ENCODE measurements at places on chromosomes 7 and 10.

- H3K27me3 ChIP-seq = peaks cover 24% of the 10 kb centered on the region
- H3K4me1 ChIP-seq = no peaks in the 10 kb centered on the region
- no peak for DNase-seq
- H3K27ac ChIP-seq = no peak overlapping the region
- H3K36me3 ChIP-seq = no peaks in the 10 kb centered on the region
- H3K4me3 ChIP-seq = no peak overlapping the region
Measured at GRCh38 chr10:30039567-30039966, 19.8 kb downstream of the JCAD start.

- no peak for DNase-seq
- H3K4me3 ChIP-seq = no peak overlapping the region
- no peak overlapping the region for H3K27ac ChIP-seq
- no peaks in the 10 kb centered on the region for H3K4me1 ChIP-seq
- H3K36me3 ChIP-seq = no peaks in the 10 kb centered on the region
Measured at GRCh38 chr7:51270965-51271364, 45.6 kb downstream of the COBL start.

GRCh38 chr10:50421026-50421719, 169.9 kb upstream of the ASAH2 start:
- peaks cover 12% of the 10 kb centered on the region for H3K36me3 ChIP-seq
- DNase-seq = peak; percentile 67
- H3K4me1 ChIP-seq = peaks cover 32% of the 10 kb centered on the region
- H3K4me3 ChIP-seq = no peak overlapping the region
- no peaks in the 10 kb centered on the region for H3K27me3 ChIP-seq

- H3K27ac ChIP-seq = no peak overlapping the region
- H3K27me3 ChIP-seq = no peaks in the 10 kb centered on the region
- DNase-seq = no peak
- peaks cover 13% of the 10 kb centered on the region for H3K4me1 ChIP-seq
- H3K4me3 ChIP-seq = peak overlapping the region; percentile 87
- peaks cover 72% of the 10 kb centered on the region for H3K36me3 ChIP-seq
Measured at GRCh38 chr7:6056616-6057015, 25.4 kb downstream of the ANKRD61 start.

- no peaks in the 10 kb centered on the region for H3K36me3 ChIP-seq
- no peak overlapping the region for H3K27ac ChIP-seq
- no peak for DNase-seq
Measured at GRCh38 chr10:75542906-75543305, 111.5 kb downstream of the LRMDA start.

DNA sequence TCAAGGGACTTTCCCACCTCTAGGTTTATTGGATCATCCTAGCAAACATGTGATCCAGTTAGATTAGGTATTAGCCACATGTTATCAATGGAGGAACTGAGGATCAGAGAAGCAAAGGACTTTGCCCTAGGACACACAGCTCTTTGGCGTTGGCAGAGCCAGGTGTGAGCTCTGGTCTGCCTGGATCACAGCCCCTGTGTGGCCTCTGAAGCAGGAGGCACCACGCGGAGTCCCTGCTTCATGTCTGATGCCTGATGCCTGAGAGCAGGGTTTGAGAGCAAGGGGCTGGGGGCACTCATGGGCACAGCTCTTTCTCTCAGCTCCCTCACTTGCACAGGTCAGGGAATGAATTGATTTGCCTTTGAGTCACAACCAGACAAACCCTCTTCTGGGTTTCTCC, 64.7 kb upstream of the CTBP2 start:
- H3K27ac ChIP-seq = no peak overlapping the region
- no peak for DNase-seq
- H3K36me3 ChIP-seq = no peaks in the 10 kb centered on the region

DNA sequence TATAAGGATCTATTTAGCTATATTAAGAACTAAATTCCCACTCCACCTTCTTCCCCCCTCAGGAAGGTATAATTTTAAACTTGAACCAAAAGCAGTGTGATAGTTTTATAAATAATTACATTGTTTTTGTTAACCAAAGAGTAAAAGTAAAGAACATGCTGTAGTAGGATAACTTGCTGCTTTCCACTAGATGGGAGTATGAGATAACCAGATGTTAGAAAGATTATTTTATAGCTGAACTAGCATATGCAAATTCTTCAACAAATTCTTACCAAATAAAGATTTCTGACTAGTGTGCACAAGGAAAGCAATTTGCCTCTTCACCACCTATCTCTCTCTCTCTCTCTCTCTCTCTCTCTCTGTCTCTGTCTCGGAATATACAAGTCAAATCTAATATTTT, 31.8 kb downstream of the TES start:
- peaks cover 18% of the 10 kb centered on the region for H3K4me1 ChIP-seq
- no peak overlapping the region for H3K27ac ChIP-seq
- DNase-seq = no peak

DNA sequence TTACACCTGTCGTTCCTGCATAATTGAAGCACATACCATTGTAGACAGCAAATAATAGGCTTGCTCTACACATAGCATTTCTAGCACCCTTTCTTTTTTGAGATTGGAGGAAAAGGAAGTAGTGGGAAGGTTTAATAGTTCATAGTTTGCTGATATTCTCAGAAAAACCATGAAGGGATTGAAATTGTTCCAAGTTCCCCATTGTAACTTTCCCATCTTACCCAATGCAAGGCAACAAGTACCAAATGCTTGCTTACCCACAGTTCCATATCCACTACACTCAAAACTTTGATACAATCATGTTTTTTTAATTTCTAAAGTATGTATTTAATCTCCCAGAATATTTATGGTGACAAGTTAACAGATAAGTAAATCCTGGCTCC, 13.8 kb downstream of the CYP3A5 start:
- no peak overlapping the region for H3K4me3 ChIP-seq
- H3K36me3 ChIP-seq = no peaks in the 10 kb centered on the region
- no peaks in the 10 kb centered on the region for H3K27me3 ChIP-seq
- no peak for DNase-seq

DNA sequence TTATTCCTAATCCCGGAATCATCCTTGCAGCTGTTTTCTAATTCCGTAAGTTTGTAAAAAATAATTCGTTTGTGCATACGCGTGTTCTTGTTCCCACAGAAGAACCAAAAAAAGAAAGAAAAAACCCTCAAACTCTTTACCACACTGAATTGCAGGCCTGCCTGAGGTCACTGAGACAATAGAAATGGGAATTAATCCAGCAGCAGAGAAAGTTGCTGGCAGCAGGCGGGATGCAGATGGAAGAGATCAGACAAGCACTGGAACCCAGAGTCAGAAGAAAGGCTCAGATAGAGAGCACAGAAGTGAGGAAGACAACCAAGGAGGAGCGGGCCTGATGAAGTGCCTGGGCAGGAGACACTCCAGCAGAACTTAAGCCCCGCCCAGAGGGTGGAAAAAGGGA, 141.5 kb upstream of the VWC2 start:
- H3K27me3 ChIP-seq = no peaks in the 10 kb centered on the region
- no peak overlapping the region for H3K27ac ChIP-seq
- DNase-seq = no peak
- H3K36me3 ChIP-seq = no peaks in the 10 kb centered on the region
- H3K4me3 ChIP-seq = no peak overlapping the region
- no peaks in the 10 kb centered on the region for H3K4me1 ChIP-seq

DNA sequence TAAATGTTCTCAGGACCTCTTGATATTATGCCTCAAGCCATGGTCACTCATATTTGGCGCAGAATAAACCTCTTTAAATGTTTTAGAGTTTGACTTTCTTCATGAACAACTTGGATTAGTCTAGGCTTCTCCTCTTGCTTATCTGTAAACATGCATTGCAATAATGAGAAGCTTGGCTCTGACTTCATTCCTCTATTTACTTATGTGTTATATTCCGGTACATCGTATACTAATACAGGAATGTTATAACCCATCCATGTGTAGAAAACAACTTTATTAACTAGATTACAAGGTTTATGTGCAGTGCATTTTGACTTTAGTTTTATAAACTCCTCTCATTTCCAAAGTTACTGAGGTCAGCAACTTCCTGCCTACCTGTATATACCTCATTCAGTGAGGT, 944.3 kb upstream of the GHITM start:
- H3K36me3 ChIP-seq = no peaks in the 10 kb centered on the region
- no peak overlapping the region for H3K27ac ChIP-seq
- no peaks in the 10 kb centered on the region for H3K4me1 ChIP-seq
- H3K27me3 ChIP-seq = no peaks in the 10 kb centered on the region
- no peak overlapping the region for H3K4me3 ChIP-seq

DNA sequence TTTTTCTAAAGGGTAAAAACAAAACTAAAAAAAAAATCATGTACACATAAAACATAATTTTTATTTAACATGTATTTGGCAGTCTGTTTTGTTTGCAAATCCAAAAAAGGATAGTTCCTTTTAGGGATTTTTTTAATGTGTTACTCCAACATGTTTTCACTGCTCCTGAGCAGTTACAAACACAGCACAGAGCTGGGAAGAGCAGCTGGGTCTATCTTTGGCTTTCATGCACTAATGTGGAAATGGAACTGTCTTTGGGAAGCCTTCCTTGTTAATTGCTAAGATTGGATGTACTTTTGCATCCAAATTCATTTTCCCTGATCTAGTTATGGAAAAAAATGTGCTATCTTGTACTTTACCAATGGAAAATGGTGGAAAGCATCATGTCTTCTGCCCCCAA, 1035.1 kb downstream of the CNTNAP2 start:
- H3K36me3 ChIP-seq = no peaks in the 10 kb centered on the region
- DNase-seq = no peak
- H3K4me1 ChIP-seq = no peaks in the 10 kb centered on the region
- H3K27ac ChIP-seq = no peak overlapping the region
- no peaks in the 10 kb centered on the region for H3K27me3 ChIP-seq

DNA sequence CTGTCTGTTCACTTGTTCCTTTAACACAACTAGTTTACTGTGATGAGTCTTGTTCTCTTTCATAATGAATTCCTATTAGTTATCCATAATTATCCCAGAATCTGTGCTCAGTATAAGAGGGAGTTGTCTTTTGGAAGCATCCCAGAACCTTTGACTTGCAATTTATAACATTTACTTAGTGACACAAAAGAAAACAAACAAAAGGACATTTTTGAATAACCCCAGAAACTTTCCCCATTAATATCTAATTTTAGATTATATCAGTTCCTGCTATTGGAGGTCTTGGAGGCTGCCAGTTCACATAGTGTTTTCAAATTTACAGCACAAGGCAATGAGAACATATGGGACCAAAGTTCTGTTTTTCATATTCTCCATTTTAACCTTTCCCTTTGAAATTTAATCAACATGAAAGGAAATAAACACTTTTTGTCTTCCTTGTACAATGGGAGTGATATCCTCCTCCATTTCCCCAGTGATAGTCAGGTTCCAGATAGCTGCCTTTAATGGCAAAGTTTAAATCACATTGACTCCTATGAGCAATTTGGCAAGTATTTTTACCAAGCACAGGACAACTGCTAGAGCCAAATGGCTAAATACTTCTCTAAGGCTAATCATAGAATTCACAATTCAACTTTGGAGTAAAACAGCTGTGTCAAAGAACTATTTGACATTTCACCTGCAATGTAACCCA, 37.1 kb upstream of the GNAT3 start:
- H3K4me3 ChIP-seq = no peak overlapping the region
- H3K4me1 ChIP-seq = no peaks in the 10 kb centered on the region
- no peaks in the 10 kb centered on the region for H3K27me3 ChIP-seq
- no peaks in the 10 kb centered on the region for H3K36me3 ChIP-seq
- H3K27ac ChIP-seq = no peak overlapping the region

GRCh38 chr10:124385627-124386185, 33.0 kb downstream of the OAT start:
- H3K4me1 ChIP-seq = no peaks in the 10 kb centered on the region
- no peaks in the 10 kb centered on the region for H3K36me3 ChIP-seq
- peaks cover 11% of the 10 kb centered on the region for H3K27me3 ChIP-seq
- no peak overlapping the region for H3K4me3 ChIP-seq
- no peak for DNase-seq

GRCh38 chr7:106658316-106659165, 2.4 kb downstream of the CCDC71L start:
- H3K4me3 ChIP-seq = peak overlapping the region; percentile 75
- no peak for DNase-seq
- H3K36me3 ChIP-seq = peaks cover 31% of the 10 kb centered on the region
- no peaks in the 10 kb centered on the region for H3K27me3 ChIP-seq
- H3K4me1 ChIP-seq = peaks cover 8% of the 10 kb centered on the region

DNA sequence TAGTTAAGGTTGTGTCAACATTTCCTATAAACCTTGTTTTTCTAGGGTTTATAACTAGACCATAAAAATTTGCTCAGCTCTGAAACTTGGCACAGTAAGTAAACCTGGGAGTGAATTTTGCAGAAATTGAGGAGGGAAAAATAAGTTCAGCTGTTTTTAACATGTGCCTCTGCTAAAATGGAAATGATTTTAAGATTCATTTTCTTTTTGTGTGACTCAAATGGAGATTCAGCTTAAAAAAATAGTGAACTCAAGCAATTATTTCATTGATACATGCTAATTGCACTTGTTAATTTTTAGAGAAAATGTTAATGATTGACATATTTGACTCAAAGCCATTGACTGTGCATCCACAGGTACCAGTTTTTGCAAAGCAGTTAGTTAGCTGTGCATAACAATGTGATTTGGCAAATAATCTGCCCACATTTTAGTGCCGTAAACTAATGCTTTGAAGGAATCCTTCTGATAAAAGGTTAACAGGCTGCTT, 68.5 kb upstream of the ZNF438 start:
- H3K36me3 ChIP-seq = peaks cover 15% of the 10 kb centered on the region
- H3K27me3 ChIP-seq = no peaks in the 10 kb centered on the region
- peak overlapping the region; percentile 100 for H3K27ac ChIP-seq
- peak overlapping the region; percentile 73 for H3K4me3 ChIP-seq

GRCh38 chr10:114694752-114695151, 36.7 kb upstream of the ABLIM1 start:
- no peak overlapping the region for H3K4me3 ChIP-seq
- H3K27me3 ChIP-seq = no peaks in the 10 kb centered on the region
- H3K36me3 ChIP-seq = no peaks in the 10 kb centered on the region
- DNase-seq = peak; percentile 58
- no peak overlapping the region for H3K27ac ChIP-seq
- peaks cover 27% of the 10 kb centered on the region for H3K4me1 ChIP-seq

DNA sequence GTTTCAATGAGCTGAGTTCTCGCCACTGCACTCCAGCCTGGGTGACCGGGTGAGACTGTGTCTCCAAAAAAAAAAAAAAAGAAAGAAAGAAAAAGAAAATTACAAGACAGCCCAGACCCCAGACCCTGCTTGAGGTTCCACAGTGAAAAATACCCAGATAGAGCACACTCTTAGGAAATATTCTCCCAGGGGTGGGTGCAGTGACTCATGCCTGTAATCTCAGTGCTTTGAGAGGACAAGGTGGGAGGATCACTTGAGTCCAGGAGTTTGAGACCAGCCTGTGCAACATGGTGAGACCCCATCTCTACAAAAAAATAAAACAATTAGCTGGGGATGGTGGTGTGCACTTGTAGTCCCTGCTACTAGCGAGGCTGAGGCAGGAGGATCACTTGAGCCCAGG, 41.1 kb upstream of the GTF2IRD1 start:
- H3K27ac ChIP-seq = no peak overlapping the region
- no peak overlapping the region for H3K4me3 ChIP-seq
- H3K4me1 ChIP-seq = no peaks in the 10 kb centered on the region
- peaks cover 10% of the 10 kb centered on the region for H3K36me3 ChIP-seq
- no peak for DNase-seq

DNA sequence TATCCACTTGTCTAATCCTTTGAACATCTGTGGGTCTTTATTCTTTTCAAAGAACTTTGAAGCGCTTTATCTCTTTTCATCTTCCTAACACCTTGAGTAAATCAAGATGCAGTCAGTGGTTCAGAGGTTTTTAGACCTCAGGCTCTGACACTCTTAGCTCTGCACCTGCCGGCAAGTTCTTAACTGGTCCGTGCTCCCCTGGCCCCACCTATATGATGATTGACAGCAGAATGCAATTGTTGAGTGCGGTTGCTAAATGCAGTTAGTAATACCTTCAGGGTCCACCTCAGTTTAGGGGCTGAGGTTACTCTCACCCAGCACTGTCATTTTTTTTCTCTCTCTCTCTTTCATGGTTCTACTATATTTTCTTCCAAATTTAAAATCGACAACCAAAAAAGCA, 854.2 kb upstream of the AUTS2 start:
- no peaks in the 10 kb centered on the region for H3K4me1 ChIP-seq
- no peak overlapping the region for H3K27ac ChIP-seq
- H3K36me3 ChIP-seq = no peaks in the 10 kb centered on the region
- no peaks in the 10 kb centered on the region for H3K27me3 ChIP-seq
- H3K4me3 ChIP-seq = no peak overlapping the region

Data from Calu3 (cell line).